ENCODE measurements at places on chromosomes 12 and 14.

DNA sequence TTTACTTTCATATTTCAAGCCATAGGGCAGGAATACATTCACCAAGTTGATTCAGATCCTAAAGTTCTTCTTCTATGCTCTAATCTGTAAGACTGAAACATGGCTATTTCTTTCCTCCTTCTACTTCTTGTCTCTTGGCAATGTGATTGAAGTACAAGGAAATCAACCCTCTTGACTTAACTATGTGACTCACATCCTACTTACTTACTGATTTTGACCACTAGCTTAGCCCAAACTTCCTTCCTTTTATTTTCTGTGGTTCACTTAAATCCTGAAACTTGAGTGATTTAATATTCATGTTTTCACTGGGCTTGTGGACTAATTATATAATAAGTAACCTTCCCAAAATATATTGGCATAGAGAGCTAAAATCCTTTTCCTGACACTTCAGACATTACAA, 111.2 kb upstream of the NOVA1 start:
- DNase-seq, result no peak

- no peak for DNase-seq
These were observed 10.7 kb downstream of the NR1H4 start for GRCh38 chr12:100484183-100484886.

DNA sequence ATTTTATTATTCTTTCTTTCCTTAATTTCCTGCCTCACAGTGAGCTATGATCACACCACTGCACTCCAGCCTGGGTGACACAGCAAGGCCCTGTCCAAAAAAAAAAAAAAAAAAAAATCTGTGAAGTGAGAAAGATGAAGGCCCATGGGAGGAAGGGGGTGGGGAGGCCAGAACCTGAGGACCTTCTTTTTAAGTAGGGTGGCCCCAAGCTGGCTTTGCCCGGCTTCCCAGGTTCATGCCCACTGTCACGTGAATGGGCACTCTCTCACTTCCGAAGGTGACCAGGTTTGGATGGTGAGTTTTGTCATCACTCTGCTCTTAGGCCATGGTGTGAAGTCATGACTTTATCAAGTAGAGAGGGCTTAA, 82.3 kb downstream of the TNFAIP2 start:
- DNase-seq, result no peak

DNA sequence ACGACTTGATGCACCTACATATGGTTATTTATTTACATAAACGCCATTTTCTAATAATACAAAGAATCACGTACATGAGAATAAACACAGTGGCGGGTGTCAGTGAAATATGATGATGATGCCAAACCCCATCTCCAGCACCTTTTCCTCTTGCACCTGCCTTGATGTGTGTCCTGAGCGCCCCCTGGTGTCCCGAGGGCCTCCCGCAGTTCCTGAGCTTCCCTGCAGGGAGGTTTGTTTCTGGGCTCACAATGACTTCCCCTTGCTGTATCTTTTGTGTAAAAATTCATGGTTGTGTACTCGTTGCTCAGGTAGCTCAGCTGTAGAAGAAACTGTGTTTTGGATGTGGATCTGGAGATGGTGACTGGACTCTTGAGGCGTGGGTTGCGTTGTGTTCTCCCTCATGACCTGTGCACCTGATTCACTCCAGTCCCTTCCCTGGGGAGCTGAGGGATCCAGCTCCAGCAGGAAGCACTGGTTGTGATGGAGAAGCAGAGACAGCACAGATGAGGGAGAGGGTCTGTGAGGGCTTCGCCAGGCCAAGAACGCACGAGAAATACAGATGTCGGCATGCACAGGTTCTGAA, 1037.8 kb downstream of the TMEM121 start:
- peak; percentile 43 for DNase-seq

- DNase-seq, result no peak
These were observed 59.5 kb upstream of the ARHGAP5 start for GRCh38 chr14:32017587-32017986.

- DNase-seq, result no peak
These were observed 65.1 kb downstream of the TRAFD1 start for GRCh38 chr12:112190231-112191025.

GRCh38 chr12:131281016-131281415, 327.3 kb downstream of the ADGRD1 start:
- no peak for DNase-seq

GRCh38 chr14:91390165-91390778, 27.3 kb downstream of the CCDC88C start:
- no peak for DNase-seq

DNA sequence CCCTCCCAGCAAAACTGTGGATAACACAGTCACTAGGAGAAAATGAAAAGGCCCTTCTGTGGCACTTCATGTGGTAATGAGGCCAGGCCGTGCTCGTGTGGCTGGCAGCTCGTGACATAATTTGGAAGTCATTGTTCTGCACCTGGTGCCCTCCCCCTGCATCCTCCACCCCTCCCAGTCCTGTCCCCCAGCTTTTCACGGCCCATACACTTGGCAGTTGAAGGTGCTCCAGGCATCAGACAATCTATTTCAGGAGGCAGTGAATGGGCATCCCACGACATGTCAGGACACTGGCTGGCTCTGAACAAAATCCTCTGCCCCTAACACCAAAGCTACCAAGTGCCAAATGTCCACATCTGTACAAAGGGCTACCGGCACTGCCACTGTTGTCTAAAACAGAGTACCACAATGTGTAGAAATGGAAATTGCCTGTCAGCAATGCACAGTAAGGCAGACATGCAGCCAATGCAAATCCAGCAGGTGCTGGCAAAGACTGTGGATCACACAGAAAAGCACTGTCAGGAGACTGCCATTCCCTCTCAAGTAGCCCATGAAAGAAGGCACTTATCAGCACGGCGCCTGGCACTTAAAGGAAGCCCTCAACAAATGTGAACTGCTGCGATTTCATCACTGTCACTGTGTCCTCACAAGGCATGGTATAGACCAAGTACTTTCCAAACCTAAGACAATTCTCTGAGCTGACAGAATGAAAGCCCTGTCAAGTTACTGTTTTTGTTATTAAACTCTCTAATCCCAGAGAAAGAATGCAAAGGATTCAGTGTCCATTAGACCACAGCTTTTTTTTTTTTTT, 39.1 kb downstream of the CORO1C start:
- no peak for DNase-seq

GRCh38 chr12:48744251-48745008, 27.9 kb upstream of the CCNT1 start:
- DNase-seq, result no peak

DNA sequence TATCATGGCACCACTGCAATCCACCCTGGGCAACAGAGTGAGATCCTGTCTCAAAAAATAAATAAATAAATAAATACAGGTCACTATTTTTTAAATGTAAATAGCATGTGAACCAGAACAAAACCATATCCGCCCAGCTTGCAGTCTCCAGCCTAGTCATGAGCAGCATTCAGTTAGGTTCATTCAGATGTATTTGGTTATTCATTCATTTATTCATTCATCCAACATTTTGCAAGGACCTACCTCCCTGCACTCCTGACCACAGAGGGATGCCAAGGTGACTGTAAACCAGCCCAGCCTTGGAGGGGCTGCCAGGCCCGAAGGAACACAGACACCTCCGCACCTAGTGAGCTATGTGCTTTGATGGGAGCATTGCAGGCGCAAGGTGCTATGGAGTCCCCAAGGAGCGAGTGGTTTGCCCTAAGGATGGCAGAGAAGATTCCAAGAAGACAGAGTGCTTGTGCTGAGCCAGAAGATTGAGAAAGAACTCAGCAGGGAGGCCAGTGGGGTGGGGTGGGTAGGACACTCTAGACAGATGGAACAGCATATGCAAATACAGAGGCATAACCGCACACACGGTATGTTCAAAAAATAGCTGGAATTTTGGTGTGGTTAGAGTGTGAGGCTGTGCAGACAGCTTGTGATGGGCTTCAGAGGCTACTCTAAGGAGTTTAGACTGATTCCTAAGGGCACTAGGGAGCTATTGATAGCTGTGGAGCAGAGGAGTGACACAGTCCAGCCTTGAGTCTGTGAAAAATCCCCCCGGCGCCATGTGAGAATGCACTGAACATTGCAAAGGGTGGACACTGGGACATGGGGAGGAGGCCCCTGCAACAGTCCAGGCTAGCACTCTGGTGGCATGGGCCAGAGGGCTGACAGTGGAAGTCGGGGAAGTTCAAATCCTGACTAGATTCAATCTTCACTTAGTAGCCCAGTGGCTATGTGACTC, 11.7 kb downstream of the DTX1 start:
- no peak for DNase-seq
